ENCODE measurements at places on chromosomes 2 and 18.

GRCh38 chr2:214629875-214630274 is 179.6 kb downstream of the BARD1 start:
- DNase-seq: no peak

DNA sequence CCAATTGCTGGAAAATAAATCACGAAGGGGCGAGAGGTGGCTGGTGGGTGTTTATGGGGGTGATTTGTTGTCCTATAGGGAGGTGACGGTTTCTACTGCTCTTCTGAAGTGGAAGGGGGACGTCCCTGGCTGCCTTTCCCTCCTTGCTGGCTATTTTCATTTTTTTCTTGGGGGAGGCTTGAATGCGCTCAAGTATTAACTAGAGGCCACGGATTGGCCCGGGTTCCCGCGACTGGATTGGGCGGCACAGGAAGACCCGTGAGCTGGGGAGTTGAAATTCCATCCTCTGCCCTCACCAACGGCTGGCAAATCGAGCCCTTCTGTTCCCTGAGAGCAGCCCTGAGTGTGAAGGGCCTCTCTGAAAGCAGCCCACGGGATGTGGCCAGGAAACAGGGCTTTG is 176.5 kb upstream of the SPRED2 start:
- DNase-seq: no peak

DNA sequence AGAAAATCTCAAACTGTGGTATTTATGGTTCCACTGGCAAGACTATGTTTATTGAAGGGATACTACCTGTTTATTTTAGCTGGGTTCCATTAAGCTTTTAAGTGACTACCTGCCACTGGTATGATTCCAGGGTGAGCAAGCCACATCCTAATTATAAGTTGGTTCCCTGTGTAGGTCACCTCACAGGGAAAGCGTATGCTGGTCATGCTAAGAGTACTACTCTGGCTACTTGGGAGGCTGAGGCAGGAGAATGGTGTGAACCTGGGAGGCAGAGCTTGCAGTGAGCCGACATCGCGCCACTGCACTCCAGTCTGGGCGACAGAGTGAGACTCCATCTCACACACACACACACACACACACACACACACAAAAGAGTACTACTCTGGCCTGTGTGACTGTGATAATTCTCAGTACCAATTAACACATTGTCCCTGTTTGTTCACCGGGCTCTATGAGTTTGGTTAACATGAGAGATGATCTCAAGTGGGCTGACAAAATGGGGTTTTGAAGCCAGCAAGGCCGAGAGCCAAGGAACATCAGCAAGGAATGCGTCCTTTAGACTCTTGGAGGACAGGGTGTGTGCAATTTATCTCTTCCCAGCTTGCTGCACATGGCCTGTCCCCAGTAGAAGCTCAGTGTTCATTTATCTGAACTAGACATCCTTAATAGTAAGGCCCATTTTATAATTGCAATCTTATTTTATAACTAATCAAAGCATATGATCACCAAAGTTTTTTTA is 15.2 kb upstream of the ITSN2 start:
- DNase-seq: no peak

GRCh38 chr2:146246736-146247523 is 1597.9 kb upstream of the ACVR2A start:
- DNase-seq: no peak

- DNase-seq: no peak
Measured at GRCh38 chr2:233656443-233656842, 15.3 kb upstream of the UGT1A9 start.

GRCh38 chr2:229653531-229653930 is 60.8 kb downstream of the DNER start:
- DNase-seq: no peak

DNA sequence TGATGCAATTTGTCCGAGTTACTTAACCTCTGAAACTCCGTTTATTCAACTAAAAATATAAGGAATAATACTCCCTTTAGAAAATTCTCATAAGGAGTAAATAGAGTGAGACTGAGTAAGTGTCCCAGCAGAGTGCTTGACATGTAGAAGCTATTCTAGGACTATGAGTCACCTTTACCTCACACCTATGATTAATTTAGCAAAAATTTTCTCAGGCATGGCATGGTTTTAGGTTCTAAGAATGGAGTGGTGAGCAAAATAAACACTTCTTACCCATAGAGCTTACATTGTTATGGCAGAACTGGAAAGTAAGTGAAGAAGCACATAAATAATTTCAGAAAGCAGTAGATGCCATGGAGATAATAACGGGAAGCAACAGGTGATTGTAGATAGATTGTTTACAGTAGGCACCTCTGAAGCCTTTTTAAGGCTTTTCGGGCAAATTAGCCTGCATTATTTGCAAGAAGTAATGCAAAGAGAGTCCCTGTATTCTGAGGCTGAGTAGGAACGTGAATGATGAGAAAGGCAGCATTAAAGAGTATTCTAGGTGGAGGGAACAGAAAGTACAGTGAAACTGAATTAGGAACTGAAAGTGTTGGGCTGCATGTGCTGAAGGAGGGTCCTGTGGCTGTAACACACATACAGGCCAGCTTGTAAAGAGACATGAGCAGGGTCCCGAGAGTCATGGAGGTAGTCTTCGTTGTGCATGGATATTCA is 209.2 kb downstream of the ZNF407 start:
- no peak for DNase-seq

DNA sequence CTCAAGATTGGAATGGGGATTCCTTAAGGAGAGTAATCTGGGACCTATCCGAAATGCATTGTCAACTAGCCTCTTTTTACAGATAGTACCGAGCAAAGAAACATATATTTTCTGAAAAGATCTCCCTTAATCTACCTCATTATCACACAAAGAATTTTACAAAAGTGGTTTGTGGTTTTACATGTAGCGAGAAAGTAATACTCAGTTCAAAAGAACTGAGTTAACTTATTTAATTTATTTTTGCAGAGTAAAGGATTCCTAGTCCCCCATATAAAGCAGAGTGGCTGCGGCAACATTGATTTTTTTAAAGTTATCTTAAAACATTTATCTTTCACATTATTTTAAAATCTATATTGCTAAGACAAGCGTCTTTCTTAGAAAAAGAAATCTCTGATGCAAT is 15.9 kb upstream of the SOS1 start:
- peak; percentile 47 for DNase-seq

DNA sequence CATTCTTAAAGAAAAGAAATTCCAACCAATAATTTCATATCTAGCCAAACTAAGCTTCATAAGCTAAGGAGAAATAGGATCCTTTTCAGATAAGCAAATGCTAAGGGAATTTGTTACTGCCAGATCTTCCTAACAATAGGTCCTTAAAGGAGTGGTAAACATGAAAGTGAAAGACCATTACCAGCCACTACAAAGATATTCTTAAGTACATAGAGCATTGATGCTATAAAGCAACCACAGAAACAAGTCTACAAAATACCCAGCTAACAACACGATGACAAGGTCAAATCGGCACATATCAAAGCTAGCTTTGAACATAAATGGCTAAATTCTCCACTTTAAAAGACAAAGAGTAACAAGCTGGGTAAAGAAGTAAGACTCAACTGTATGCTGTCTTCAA is 188.9 kb upstream of the RPRM start:
- no peak for DNase-seq

- DNase-seq: no peak
Measured at GRCh38 chr2:44553456-44553855, 191.7 kb downstream of the CAMKMT start.

- DNase-seq: no peak
Measured at GRCh38 chr18:35474884-35475283, 22.9 kb downstream of the INO80C start.

GRCh38 chr2:53787614-53788289 is 908 bp downstream of the ERLEC1 start:
- peak; percentile 4 for DNase-seq

GRCh38 chr18:57426187-57426586 is 9.0 kb upstream of the ONECUT2 start:
- no peak for DNase-seq

GRCh38 chr2:185188656-185189055 is 549.9 kb upstream of the FSIP2 start:
- no peak for DNase-seq

- no peak for DNase-seq
Measured at GRCh38 chr18:76476665-76477561, 18.1 kb downstream of the ZNF516 start.

DNA sequence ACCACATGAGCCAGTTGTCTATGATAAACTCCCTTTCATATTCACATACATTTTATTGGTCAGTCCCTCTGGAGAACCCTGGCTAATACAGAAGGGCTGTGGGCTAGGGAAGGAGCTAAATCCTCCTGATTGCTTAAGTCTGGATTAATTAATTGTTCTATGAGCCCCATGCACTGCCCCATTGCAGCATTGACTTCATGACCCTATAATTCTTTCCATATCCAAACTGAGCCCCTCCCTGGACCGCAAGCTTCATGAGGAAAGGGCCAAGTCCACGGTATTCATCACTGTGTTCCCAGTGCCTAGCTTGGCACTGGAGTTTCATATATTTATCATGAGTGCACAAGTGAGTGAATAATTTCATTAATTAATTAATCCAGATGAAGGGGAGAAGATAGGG is 124.0 kb downstream of the MBD2 start:
- DNase-seq: no peak

DNA sequence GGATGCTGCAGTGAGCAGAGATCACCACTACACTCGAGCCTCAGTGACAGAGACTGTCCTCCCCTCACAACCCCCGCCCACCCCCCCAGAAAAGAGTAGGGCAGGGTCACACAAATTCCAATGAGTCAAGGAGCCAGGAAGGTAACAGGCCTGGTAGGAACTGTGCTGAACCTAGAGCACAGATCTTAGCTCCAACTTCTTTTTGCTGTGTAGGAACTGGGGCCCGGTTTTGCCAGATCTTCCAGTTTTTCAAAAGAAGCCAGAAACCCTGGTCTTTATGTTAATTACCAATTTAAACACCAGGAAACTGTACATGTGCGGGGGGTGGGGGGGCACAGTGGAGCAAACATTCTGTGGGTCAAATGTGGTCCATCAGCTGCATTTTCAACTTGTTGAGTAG is 71.0 kb downstream of the PRPF40A start:
- no peak for DNase-seq

DNA sequence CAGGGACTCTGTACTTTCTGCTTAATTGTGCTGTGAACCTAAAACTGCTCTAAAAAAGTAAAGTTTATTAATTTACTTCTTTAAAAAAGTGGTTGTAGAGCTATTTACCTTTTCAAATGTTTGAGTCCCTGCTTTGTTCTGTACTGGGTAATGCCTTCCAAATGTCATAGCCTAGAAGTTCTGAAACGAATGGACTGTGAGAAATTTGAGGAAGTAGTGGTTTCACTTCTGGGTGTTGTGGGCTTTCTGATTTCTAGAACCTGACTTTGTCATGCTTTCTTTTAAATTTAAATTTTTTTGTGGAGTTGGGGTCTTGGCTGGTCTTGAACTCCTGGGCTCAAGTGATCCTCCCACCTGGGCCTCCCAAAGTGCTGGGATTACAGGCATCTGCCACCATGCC is 44.6 kb downstream of the SMAD4 start:
- DNase-seq: no peak

DNA sequence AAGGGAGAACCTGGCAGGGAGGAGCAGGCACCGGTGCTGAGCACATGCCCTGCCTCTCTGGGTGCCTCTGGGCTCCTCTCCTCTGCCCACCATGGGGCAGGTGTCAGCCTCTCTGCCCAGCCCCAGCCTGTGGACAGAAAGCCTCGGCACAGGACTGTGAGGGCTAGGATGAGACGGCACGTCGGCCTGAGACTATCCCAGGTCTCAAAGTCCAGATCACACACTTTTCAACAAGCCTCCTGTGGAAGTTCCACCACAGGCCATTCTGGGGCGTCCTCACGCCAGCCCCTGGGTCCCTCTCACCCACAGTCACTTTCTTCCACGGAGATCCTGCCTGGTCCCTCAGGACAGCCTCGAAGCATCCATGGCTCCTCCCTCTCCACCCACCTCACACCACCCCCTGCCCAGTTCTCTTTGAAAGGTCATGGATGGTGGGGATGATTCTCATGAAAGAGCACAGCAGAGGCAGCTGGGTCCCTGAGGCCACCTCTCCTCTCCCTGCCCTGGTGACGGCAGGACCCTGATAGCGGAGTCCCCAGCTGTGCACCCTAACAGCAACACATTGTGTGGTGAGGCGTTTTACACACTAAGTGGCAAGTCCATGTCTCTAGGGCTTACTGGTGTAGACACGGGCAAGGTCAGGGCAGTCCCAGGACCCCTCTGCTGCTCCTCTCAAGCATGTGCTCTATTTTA is 569.4 kb upstream of the SALL3 start:
- DNase-seq: no peak

- no peak for DNase-seq
Measured at GRCh38 chr2:21269382-21269781, 145.6 kb downstream of the TDRD15 start.

DNA sequence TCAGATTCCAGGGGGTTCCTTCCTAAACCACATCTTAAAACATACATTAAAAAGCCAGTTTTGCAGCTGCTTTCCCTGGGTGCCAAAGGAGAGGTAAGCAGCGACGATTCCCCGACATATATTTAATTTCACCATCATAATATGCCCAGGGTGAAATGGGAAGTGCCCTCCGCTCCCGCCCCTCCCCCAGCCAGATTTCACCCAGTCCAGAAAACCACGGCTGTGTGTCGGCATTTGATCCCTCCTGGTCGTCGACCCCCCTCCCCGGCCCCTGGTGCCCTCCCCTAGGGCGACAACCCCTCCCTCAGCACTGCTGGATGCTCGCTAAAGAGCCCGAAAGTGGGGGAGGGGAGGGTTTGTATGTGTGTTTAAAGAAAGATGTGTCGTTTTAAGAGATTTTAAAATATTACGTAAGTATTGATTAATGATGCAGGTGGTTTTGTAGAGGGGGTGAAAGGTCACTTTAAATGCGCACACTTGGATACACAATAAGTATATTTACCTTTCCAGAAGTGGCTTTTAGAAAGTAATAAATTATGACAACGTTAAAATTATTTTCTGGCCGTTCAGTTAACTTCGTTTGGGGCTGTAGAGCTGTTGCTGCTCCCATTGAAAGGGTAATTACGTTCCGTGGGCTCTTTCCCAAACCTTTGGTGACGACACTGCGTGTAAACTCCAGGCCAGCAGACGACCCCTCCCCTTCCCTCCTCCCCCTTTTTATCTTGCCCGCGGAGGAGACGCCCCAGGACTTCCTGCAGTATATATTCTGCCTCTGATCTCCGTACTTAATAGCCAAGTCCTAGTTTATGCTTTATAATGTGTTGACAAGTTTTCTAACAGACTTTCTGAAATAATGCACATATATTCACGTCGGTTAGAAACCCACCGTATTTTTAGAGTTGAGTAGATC is 3.4 kb upstream of the BCL11A start:
- DNase-seq: no peak

- no peak for DNase-seq
Measured at GRCh38 chr2:152061383-152061782, 37.5 kb downstream of the CACNB4 start.
